Amniotic stem cell (primary cell): ENCODE measurements at places on chromosomes 7 and 10.
A peak's percentile ranks its signal among the peaks of the same experiment; 100 is the strongest.

DNA sequence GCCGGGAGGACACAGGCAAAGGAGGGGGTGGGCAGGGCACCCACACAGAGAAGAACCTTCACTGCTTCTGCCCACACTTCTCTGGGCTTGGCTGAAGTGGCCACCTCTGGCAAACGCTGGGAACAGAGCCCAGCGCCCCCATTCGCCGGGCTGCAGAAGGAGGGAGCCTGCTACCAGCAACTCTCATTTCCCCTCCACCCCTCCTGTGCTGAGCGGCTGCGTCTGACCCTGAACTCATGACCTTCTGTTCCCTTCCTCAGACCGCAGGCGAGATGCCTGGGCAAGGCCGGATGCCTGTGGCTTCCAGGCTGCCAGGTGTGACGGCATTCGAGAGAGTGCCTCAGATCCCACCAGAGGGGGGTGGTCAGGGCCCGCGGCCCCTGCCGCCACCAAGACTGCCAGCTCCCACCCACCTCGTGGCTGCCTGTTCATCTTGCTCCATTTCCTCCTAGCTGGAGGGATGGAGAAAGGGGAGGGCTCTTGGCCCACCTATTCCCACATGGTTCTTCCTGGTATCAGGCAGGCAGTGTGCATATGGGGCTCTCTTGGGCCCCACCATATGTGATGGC, 19.8 kb downstream of the DNAJB12 start:
- DNase-seq: no peak

DNA sequence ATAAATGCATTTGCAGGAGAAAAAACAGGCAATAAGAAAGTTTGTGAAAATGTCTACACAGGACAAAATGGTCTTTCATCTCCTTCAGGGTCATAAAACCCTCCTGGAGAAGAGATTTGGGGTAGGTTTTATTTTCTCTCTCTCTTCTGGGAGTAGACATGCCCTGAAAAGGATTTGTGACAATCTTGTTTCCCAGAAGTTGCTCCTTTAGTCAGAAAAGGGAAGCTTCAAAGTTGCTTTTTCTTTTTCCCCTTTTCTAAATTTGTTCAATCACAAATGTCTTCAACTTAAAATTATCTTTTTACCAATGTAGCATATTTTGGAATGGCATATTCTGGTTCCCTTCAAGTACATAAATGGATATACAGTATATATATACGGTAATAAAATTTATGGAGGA, 9.4 kb upstream of the ANKRD22 start:
- DNase-seq: no peak

- DNase-seq: no peak
Measured at GRCh38 chr7:123655614-123656013, at the start of gene LMOD2. Gene LMOD2 (plus strand): TSS chr7:123655866. CDS start chr7:123655964, 98 bp downstream.

DNA sequence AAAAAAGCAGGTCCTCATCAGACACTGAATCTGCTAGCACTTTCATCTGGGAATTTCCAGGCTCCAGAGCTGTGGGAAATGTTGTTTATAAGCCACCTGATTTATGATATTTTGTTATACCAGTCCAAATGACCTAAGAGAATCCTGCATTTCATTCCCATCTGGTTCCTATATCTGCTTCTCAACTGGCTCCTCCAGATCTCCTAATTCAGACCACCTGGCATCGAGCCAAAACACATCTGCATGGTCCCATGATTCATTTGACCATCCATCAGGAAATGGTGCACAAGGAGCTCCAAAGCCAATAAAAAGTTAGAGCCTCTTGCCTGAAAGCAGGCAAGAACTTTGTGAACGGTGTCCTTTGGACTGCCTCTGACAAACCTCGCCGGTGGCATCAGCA, 108.9 kb downstream of the IPMK start:
- no peak for DNase-seq

DNA sequence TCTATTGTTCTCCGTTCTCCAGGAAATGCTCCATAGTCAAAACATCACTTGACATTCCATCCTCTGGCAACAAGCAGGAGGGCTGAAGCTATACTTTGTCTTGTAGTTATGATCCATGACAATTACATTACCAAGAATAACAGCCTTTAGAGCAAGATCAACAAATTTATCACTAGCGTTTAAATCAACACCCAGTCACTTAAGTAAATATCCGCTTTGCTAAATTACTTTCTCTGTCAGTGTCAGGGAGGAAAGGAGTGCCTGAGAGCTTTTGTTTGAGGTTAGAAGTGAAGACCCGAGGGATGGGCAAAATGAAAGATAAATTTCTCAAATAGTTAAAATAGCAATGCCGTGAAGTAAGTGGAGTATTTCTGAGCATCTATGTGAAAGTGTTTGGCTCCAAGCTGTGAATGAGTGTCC, 236.1 kb upstream of the BMPER start:
- no peak for DNase-seq

DNA sequence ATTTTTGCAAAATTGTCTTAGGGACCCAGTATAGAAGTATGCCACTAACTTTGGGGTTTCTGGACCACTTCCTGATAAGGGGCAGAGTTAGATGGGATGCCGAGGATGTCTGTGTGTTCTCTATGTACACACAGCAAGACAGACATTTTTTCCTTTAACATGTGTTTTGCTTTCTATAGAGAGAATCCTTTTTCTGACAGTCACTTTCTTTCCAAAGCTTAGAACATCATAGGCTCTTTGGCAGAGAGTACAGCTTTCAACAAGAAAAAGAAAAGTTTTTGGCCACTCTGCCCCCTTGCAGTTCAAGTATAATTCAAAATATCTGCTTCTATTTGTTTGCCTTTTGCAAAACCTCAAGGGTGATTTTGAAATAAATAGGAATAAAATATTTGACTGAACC, 44.1 kb downstream of the PAPSS2 start:
- no peak for DNase-seq

- no peak for DNase-seq
Measured at GRCh38 chr10:72597897-72598296, 28.0 kb downstream of the MICU1 start.

DNA sequence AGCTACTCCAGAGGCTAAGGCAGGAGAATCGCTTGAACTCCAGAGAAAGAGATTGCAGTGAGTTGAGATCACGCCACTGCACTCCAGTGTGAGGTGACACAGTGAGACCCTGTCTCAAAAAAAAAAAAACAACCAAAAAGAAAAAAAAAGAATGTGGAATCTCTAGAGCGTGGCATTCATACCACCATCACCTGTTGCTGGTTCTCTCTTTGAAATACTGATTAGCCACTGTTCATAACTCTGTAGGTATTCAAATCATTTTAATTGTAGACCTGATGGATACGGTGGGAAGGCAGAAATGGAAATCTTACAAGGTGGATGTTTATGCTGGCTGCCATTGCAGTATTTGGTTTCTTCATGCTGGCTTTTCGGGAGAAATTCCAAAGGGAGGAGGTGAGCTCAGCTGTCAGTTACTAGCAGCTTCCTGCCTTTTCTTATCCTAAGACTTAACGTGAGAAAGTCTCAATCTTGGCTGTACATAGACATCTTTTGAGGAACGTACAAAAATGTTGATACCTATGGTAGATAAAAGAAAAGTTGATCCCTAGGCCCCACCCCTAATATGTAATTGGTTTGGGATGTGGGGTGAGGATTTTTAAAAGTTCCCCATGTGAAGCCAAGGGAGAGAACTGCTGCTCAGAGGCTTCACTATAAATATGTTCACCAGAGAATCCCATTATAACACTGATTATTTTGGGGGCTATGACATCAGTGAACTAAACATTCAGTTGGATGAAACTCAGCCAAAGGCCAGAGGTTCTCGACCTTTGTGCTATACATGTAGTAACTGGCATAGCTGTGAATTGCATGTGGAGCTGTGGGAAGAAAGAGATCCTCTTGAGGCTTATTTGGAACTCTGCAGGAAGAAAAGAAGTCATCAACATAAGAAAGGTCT, 26.9 kb upstream of the MKLN1 start:
- DNase-seq: no peak

GRCh38 chr10:110870823-110871297, 868 bp upstream of the PDCD4 start:
- no peak for DNase-seq

- DNase-seq: no peak
Measured at GRCh38 chr7:123665896-123666295, 10.2 kb downstream of the LMOD2 start.

DNA sequence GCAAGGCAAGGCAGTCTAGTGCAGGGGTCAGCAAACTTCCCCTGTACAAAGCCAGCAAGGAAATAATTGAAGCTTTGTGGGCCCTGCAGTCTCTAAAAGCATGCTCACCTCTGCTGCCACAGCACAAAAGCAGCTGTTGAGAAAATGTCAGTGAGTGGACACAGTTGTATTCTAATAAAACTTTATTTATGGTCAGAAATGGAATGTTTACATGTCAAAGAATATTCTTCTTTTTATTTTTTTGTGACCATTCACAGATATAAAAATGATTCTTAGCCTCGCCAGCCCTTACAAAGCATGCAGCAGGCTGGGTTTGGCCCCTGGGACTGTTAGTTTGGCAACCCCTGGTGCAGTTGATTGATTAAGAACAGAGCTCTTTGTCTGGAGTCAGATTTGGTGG, 192.4 kb downstream of the BUB3 start:
- DNase-seq: no peak

DNA sequence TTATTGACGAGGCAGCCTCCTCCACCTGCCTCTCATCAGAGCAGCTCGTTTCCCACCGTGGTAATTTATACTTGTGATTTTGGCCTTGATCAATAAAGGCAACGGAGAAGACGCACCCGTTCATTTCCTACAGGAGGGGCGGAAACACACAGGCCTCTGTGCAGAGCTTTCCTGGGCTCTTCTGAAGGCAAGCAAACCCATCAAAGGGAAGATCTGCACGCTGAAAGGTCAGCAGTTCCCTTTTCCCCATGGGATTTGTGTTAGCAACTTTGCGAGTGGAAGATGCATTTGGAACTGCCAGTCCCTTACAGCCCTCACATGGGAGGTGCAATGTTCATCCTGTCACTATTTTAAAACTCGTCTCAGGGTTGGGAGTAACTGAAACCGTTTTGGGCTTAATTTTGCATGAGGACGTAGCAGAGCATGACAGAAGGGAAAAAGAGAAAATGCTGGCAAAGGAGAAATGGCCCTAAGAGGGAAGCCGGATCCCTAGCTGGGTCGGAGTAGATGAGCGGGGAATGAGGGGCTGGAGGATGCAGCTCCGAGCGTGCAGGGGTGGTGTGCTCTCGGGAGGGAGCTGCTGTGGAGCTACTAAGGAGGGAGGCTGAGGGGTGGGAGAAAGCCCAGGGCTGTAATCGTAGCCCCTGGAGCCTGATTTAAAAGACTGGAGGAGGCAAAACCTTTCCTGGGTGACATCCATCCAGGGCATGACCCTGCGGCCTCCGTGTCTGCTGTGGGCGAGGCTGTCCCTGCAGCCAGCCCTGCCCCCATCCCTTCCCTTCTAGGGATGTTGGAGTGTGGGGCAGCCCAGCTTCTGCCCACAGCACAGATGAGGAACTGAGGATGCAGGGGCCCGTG, 111.1 kb upstream of the FAM20C start:
- DNase-seq: no peak

- DNase-seq: no peak
Measured at GRCh38 chr10:44154956-44155355, 229.9 kb downstream of the CXCL12 start.

DNA sequence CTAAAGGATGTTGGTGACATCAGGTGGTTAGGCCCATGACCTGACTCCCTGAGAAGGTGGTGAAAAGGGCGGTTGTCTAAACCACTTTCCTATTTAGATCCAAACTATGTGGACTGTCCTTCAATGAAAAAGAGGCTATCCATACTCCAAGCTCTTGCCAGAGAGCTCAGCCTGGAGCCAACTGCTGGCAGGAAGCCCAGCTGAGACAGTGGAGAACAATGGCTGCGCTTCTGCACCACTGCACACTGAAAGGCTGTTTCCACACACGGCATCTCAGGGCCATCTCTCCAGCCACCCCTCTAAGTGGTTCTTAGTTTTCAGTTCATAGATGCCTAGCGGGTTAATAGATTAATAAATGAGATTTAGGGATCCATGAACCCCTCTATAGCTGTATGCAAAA, 488.8 kb upstream of the ZMIZ1 start:
- no peak for DNase-seq

GRCh38 chr7:155724327-155725005, 80.0 kb downstream of the RBM33 start:
- DNase-seq: no peak

DNA sequence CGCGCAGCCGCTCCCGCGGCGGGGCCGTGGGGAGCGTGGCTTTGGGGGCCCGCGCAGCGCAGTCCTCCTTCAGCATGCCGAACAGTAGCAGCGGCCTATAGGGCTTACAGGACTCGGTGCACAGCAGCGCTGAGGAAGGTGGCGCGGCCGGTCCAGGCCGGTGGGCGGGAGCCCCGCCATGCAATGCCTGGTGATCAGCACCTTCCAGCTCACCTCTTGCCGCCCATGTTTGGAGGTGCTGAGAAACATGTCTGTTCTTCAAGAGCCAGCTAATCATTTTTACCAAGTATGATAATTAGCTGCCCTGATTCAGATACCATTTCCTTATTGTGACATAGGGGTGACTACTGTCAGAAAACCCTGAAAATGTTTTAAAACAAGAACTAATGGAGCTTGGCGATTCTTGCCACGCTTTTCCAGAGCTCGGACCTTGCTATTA, 33.5 kb upstream of the SFTPD start:
- DNase-seq: no peak

GRCh38 chr7:70634610-70635068, 497.3 kb upstream of the GALNT17 start:
- peak; percentile 17 for DNase-seq
